Lower leg skin (tissue), 4 donors: ENCODE measurements at places on chromosomes 13 and 19. TPM values are rescaled to one million over a fixed set of nuclear protein-coding genes. Genes with fewer than 3 reads are reported as not detected.

The ZNF470 gene
- total RNA-seq, result 2.0 TPM

- no peak for DNase-seq
Measured at GRCh38 chr13:48849515-48849914, 126.2 kb upstream of the FNDC3A start.

DNA sequence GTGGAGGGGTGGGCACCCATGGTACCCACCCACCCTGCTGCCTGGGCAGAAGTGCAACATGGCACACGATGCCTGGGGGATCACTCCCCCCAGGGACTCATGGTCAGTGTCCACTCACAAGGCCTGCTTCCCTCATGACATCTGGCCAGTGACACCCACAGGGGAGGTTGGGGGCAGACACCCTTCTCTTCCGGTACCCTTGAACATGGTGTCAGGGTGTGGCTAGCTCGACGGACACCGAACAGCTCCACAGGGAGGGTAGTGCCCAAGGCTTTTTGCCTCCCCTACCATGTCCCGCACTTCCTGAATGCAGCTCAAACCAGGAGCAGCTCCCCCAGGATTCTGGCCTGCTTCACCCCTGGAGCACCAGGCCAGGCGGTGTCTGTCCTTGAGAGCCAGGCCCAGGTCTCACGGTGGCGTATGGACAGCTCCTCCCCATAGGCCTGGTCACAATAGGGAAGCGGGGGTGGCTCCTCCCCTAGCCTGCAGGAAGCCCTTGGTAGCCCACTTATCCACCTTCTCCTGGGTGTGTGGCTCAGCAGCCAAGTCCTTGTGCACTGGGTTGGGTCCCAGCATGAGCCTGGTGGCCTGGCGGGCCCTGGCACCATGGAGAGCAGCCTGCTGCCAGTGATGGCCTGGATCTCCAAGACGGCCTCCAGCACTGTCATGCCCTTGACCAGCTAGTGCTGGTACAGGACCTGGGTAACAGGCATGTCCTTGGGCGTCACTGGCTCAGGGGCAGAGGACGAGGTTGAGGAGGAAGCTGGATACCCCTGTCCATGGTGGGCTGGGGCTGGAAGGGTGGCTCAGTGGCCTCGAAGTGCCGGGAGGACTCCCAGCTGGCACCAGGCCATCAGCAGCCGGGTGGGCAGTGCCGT is 7.8 kb downstream of the ACP4 start:
- DNase-seq, result no peak

- DNase-seq, result no peak
Measured at GRCh38 chr19:28358633-28359032, 854.3 kb downstream of the UQCRFS1 start.

DNA sequence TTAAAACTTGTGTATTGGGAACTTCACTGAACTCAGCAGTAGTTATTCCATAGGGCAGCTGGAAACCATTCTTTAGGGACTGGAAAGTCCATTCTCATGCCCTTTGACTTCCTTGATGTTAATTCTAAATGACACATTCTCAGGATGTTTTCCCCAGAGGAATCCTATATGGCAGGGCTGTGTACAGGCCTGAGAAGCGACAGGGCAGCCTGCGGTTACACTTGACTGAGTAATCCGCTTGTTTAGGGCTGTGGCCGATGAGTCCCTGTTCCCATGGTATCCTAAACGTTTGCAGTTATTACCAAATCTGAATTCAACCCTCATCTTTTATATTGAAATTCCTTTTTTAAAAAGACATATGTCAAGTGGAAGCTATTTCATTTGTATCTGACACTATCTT is 83.5 kb downstream of the COL4A2 start:
- DNase-seq, result no peak

DNA sequence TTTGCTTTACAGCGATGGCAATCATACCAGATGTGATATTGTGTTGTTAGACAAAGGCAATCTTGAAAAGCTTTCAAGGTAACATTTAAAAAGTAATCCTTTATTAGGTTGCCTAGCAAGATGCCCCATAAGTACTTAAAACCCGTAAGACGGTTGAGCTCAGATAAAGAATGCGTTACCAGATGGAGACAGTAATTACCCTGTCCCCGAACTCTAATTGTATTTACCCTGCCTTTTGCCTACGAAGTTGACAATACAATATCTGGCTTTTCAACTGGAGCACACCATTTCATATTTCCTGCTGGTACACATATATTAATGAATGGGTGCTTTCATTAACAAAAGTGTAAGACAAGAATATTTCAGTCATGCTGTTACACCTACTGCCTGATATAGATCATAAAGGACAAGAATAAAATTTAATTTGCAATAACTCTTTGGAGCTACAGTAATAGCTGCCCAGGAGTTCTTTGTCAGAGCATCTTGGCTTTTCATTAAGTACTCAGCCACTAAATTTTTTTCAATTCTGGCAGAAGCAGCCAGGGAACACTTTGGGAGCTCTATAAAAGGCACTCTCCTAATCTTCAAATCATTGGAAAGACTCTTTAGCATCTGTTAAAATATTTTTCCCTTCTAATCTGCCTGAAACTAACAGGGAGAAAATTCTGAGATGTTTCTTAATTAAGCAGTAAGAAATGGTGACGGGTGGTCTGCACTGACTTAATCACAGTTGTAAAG is 63.8 kb downstream of the DCT start:
- no peak for DNase-seq

- no peak for DNase-seq
Measured at GRCh38 chr13:82713687-82714405, 1168.4 kb downstream of the SLITRK1 start.

GRCh38 chr19:41541990-41542584 is 33.9 kb upstream of the CEACAM21 start:
- DNase-seq, result no peak

- no peak for DNase-seq
Measured at GRCh38 chr19:6687114-6687513, 17.2 kb upstream of the TNFSF14 start.

GRCh38 chr13:34428911-34429310 is 513.2 kb upstream of the NBEA start:
- DNase-seq, result no peak

- DNase-seq, result no peak
Measured at GRCh38 chr13:26787961-26788360, 27.4 kb upstream of the GPR12 start.
